H9 (cell line): ENCODE measurements at places on chromosomes 2 and 18. TPM values are rescaled to one million over a fixed set of nuclear protein-coding genes. Genes with fewer than 3 reads are reported as not detected.
A peak's percentile ranks its signal among the peaks of the same experiment; 100 is the strongest.

The ANKMY1 gene
- total RNA-seq = 8.6 and 13.7 TPM in 2 replicates

The RAMP1 gene
- 0.63 and 0.75 TPM in 2 replicates for total RNA-seq

GRCh38 chr18:25818505-25818904 is 271.9 kb downstream of the SS18 start:
- DNase-seq = no peak

The TUBA3D gene
- total RNA-seq = 0.18 TPM in 1 of 2 replicates, not detected in the other

GRCh38 chr18:32798209-32798960 is 25.6 kb upstream of the KLHL14 start:
- no peak for DNase-seq

The UPP2 gene
- not detected in 2 replicates for total RNA-seq

DNA sequence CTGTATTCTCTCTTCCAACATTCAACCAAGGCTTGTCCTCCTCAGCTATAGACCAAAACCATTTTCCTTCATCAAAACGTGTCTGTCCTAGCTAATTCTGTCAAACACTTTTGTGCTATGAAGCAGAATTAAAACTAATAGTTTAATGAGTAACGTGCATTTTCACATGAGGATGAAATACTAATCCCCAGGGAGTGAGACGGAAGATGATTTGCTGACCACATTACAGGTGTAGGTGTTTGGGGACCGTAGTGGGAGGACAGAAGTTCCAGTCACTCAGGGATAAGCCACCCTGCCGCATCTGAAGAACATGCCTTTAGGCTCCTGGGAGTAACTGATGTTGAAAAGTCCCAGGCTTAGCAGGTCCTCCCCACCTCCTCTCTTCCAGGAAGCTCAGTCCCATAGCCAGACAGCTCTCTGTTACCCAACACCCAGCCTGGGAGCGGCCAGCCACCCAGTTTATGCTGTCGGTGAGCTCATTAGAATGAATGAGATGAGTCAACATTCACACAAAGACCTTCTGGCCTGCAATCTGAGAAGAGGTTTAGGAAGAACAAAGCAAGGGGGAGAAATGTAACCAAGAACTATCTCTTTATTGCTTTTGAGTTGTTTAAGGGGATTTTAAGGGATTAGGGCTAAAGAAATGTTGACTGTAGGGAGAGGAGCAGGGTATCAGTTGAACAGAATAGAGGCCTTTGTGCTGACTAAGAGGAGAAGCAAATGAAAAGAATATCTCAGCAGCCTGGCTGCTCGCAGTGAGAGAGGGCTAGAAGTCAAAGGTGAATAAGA is 122.5 kb downstream of the FOXI3 start:
- peak; percentile 84 for DNase-seq

GRCh38 chr18:63980896-63981460 is 11.1 kb downstream of the SERPINB8 start:
- DNase-seq = no peak

DNA sequence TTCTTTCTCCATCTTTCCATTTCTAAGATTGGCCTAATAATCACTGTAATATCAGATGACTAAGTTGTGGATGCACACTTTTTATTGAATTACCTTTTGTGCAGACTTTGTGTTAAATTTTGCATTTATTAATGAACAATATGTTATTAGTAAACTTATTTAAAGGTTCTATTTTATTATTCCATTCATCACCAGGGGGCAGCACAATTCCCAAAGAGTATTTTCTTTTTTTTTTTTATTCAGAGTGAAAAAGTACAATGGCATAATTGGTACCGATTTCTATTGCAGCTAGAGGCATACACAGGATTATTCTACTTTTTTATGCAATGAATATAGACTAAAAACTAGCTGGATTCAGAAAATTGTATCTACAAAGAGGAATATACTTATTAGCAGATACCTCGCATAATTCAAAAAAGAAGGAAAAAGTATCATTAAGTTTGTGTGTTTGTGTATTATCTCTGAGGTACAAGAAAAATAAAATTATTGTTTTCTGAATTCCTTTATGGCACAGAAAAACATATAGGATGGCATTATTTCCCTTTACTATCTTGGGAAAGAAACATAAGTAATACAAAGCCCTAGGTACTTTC is 390.6 kb downstream of the ERBB4 start:
- DNase-seq = no peak

DNA sequence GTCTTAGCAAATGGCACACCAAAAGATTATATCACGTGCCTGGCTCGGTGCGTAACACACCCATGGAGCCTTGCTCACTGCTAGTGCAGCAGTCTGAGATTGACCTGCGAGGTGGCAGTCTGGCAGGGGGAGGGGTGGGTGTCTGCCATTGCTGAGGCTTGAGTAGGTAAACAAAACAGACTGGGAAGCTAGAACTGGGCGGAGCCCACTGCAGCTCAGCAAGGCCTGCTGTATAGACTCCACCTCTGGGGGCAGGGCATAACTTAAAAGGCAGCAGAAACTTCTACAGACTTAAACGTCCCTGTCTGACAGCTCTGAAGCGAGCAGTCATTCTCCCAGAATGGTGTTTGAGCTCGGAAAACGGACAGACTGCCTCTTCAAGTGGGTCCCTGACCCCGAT is 55.9 kb upstream of the FSHR start:
- DNase-seq = peak; percentile 90

- DNase-seq = no peak
Measured at GRCh38 chr18:66209656-66210055, 394.2 kb downstream of the CDH19 start.

The AMER3 gene
- total RNA-seq = 0.59 TPM in 2 replicates

DNA sequence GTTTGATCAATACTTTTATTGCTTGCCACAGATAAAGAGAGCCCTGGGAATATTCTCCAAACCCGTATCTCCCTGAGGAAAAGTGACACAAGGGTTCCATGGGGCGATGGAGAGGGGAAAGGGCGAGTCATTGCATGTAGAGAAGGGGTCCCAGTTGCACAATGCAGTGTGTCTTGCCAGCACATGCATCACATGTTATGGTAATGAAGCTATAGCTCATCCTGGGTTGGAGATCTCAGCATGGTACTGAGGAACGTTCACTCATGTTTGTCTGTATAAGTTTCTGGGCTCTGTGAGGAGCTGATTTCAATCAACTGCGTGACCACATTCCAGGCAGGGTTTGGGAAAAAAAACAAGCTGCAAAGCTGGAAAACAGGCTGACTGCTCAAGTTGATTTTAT is 220.7 kb upstream of the MC4R start:
- DNase-seq = no peak

- no peak for DNase-seq
Measured at GRCh38 chr2:179248024-179248348, 16.6 kb downstream of the SESTD1 start.

The POTEC gene
- not detected in 2 replicates for total RNA-seq

- DNase-seq = no peak
Measured at GRCh38 chr2:175259164-175259563, 77.7 kb upstream of the ATP5MC3 start.

The CHRNG gene
- total RNA-seq = not detected in 2 replicates

The TMEM247 gene
- total RNA-seq = not detected in 2 replicates

The DNAJC5G gene
- 0.37 and 0.44 TPM in 2 replicates for total RNA-seq

The RDH14 gene
- total RNA-seq = 23.4 and 25.5 TPM in 2 replicates

- no peak for DNase-seq
Measured at GRCh38 chr2:51409920-51410319, 378.0 kb upstream of the NRXN1 start.

GRCh38 chr2:136215449-136215848 is 97.5 kb upstream of the CXCR4 start:
- DNase-seq = no peak

DNA sequence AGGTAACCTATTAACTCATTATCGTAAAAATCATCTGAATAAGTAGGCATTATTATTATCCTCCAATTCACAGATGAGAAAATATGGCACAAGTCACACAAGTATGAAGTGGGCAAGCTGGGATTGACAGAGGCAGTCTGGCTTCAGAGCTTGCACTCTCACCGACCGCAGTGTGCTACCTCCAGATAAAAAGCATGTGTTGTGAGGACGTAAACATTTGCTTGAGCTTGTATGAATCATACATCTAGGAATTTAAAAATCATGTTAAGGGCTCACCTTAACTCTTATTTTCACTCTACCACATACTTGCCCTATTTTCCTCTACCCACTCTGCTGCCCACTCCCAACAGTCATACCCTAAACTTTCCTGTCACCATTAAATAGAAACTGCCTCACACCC is 65.3 kb upstream of the AMMECR1L start:
- no peak for DNase-seq

DNA sequence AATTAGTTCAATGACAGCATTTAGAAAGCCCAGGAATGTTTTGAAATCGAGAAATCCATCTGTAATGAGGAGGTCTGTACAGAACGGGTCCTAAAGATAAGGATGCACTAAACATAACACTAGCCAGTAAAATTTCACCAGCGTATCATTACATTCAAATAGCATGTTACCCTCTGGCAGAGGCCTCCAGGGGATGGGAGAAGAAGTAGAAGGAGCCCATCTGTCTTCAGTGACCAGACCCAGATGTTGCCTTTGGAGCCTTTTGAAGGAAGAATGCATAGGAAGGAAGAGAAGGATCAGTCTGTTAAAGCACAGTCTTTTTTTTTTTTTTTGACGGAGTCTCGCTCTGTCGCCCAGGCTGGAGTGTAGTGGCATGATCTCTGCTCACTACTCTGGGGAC is 86.1 kb upstream of the BCL2L11 start:
- DNase-seq = no peak

DNA sequence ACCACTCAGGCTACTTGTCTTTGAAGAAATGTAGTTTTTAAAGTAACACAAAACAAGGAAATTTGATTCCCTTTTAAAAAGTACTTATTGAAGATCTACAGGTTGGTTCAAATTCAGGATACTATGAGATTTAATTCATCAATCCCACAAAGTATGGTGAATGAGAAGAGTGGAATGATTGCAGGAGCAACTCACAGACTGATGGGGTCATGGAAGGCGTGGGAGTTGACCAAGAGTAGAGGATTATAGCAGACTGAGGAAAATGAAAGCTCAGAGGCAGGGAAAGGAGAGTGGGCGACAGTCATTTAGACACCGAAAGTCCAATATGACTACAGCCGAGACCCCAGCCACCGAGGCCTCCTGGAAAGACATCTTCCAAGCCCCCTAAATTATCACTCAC is 12.5 kb upstream of the DAPL1 start:
- no peak for DNase-seq

GRCh38 chr18:23208600-23208999 is 73.3 kb downstream of the CABLES1 start:
- no peak for DNase-seq

DNA sequence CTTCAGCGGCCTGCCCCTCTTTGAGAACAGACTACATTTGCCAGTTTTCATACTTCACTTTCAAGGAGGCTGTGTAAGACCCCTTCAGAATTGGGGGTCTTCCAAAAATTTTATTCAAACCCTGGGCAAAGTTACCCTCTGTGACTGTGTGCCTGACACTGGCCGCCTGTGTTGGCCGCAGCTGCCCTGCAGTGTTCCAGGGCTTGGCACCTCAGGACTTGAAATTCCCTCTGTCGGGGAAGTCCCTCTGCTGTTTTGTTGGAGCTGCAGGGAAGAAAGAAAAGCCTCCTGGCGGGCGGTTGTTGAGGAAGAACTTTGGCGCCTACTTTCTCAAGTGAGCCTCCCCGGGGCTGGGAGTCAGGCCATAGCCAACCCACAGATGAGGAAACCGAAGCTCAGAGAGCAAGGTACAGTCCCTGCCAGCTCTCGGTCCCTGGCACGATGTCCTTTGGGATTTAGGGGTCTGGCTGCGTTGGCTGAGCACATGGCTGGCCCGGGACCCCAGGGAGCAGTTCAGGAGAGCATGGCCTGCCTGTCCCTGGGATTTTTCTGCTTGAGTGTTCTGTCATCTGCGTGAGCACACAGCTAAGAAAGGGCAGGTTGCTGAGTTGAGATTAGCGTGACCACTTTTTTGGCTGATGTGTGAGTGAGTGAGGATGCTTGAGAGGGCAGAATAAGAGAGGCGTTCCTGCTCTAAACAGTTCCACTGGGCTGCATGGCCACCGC is 17.9 kb upstream of the ASB1 start:
- no peak for DNase-seq

DNA sequence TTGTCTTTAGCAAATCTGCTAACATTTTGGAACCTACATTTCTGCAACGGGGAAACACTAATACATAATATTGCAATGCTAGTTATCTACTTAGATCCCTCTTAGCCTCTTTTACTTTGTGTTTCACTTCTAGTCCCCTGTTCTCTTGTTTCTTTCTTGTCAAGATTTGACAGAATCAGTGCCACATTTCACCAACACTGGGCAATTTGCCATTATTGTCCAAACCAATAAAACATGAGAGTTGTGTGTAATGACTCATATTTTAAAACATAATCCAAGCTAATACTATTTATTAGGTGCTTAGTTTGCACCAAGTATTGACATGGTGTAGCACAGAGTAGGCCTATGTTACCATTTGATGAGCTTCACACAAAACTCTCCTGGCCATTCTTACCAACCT is 33.7 kb upstream of the ACVR1C start:
- no peak for DNase-seq

- DNase-seq = no peak
Measured at GRCh38 chr2:110729106-110729505, 3.3 kb upstream of the ACOXL start.

The RNF152 gene
- 2.3 and 2.6 TPM in 2 replicates for total RNA-seq

GRCh38 chr2:48148841-48149430 is 242.6 kb upstream of the FBXO11 start:
- DNase-seq = no peak

- DNase-seq = peak; percentile 64
Measured at GRCh38 chr2:231483398-231484329, 19.4 kb upstream of the NCL start.

GRCh38 chr2:173148520-173148919 is 72.9 kb downstream of the MAP3K20 start:
- no peak for DNase-seq

DNA sequence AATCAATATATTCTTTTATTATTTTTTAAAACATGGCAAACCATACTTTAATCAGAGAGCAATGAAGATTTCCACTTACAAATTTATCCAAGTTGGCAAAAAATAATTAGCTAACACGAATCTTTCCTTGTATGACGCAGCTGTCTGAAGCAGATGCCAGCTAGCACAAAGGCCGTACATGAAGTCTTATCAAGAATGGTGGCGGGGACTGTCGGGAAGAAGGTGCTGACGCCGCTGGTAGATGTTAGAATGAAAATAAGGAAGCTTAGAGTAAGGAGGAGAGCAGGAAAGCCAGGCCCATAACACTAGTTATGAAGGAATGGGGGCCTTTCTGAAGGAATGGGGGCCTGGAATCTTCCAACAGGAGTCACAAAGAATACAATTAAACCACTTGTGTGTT is 96.7 kb downstream of the ZNF516 start:
- no peak for DNase-seq

DNA sequence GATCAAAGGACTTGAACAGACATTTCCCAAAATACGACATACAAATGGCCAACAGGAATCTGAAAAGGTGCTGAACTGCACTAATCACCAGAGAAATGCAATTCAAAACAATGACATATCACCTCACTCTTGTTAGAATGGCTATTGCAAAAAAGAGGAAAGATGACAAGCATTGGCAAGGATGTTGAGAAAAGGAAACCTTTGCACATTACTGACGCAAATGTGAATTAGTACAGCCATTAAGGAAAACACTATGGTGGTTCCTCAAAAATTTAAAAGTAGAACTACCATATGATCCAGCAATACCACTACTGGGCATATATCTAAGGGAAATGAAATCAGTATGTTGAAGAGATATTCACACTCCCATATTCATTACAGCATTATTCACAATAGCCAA is 57.7 kb upstream of the ASPRV1 start:
- no peak for DNase-seq
